Endothelial cell (in vitro differentiated cells): ENCODE measurements at places on chromosomes 11 and 22.

GRCh38 chr11:41954034-41954433 lies 494.6 kb upstream of the LRRC4C start:
- DNase-seq = no peak
- no peak overlapping the region for H3K27ac ChIP-seq
- H3K27me3 ChIP-seq = peaks cover 3% of the 10 kb centered on the region
- H3K4me3 ChIP-seq = no peak overlapping the region

- DNase-seq = no peak
- H3K27ac ChIP-seq = no peak overlapping the region
- peaks cover 4% of the 10 kb centered on the region for H3K36me3 ChIP-seq
Measured at GRCh38 chr11:2549876-2550605, 105.2 kb downstream of the KCNQ1 start.

- no peaks in the 10 kb centered on the region for H3K27me3 ChIP-seq
- peaks cover 3% of the 10 kb centered on the region for H3K4me1 ChIP-seq
- DNase-seq = no peak
- H3K27ac ChIP-seq = no peak overlapping the region
- H3K4me3 ChIP-seq = no peak overlapping the region
Measured at GRCh38 chr11:3894128-3894731, 38.8 kb downstream of the STIM1 start.

DNA sequence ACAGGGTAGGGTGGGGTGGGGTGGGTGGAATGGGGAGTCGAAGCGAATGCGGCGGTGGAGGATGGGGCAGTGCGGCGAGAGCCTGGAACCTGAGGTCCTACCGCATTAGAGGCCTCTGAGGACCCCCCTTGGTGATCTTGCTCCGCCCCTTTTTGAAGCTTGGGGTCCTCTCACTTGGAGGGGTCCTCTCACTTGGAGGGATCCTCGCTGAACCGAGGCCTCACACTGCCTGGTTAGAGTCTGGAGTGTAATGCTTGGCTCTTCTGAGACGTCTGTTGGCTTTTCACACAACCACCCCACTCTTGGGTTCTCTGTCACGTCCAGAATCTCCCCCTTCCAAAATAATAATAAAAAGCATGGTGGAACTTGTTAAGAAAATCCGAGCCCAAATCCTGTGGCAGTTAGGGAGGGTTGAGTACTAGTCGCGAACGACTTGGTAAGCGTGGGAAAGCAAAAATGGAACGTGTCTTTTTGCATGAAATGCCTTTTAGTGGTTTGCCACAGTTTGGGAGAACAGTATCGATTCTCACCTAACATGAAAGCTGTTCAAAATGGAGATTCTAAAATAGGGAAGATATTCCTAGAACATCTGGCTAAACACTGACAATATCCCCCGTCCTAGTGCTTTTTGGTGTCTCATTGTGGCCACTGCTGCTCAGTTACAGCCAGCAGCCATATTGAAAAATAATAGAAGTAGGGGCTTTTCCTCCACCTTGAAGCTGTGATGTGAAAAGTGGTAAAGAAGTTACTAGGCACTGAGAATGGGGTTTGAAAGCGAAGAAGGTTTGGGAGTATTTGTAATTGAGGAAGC lies 822 bp downstream of the RBX1 start:
- H3K27ac ChIP-seq = peak overlapping the region; percentile 88
- peaks cover 5% of the 10 kb centered on the region for H3K27me3 ChIP-seq
- H3K4me1 ChIP-seq = peaks cover 14% of the 10 kb centered on the region
- peaks cover 4% of the 10 kb centered on the region for H3K36me3 ChIP-seq
- H3K4me3 ChIP-seq = peak overlapping the region; percentile 98

- no peak overlapping the region for H3K4me3 ChIP-seq
- H3K4me1 ChIP-seq = peaks cover 5% of the 10 kb centered on the region
- no peaks in the 10 kb centered on the region for H3K27me3 ChIP-seq
- no peak for DNase-seq
- no peaks in the 10 kb centered on the region for H3K36me3 ChIP-seq
- no peak overlapping the region for H3K27ac ChIP-seq
Measured at GRCh38 chr11:83427501-83427900, 141.3 kb upstream of the CCDC90B start.

DNA sequence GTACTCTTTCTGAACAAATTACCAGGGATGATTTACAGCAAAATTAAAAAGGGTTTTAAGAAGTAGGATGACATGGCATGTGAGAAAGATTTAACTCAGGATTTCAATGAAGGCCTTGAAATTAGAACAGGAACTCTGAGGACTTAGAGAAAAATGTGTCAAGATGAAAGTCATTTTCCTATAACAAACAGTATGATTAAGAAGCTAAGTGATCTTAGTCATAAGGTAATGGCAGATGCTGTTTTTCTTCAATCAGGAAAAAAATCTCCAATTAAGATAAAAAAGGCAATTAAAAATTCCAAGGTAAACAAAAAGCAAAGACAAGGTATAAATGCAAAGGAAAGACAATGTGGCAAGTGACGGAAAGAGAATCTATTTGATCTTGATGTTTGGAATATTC lies 73.5 kb downstream of the GAB2 start:
- peaks cover 11% of the 10 kb centered on the region for H3K36me3 ChIP-seq
- peaks cover 62% of the 10 kb centered on the region for H3K4me1 ChIP-seq
- no peak overlapping the region for H3K4me3 ChIP-seq
- no peak for DNase-seq
- peaks cover 5% of the 10 kb centered on the region for H3K27me3 ChIP-seq

- no peak overlapping the region for H3K4me3 ChIP-seq
- peaks cover 16% of the 10 kb centered on the region for H3K4me1 ChIP-seq
- peaks cover 3% of the 10 kb centered on the region for H3K36me3 ChIP-seq
- DNase-seq = no peak
- H3K27me3 ChIP-seq = no peaks in the 10 kb centered on the region
Measured at GRCh38 chr11:13294771-13295579, 17.4 kb downstream of the BMAL1 start.

DNA sequence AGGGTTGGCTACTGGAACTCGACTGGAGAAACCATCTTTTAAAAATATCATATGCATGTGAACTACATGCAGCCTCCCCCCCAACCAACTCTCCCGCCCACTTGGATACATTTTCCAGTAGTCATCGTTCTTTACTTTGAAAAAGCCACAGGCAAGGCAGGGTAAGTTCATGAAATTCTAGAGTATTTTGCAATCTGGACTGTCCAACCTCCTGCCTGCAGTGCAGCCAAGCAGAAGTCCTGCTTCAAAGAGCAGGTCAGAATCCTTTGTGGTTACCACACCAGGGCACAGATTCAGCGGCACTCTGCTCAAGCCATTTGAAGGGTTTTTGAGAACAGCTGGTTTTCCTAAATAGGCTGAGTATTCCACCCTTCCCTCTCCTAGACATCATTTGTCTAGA lies 12.1 kb downstream of the ELF5 start:
- peaks cover 4% of the 10 kb centered on the region for H3K27me3 ChIP-seq
- DNase-seq = no peak
- H3K4me3 ChIP-seq = no peak overlapping the region
- H3K4me1 ChIP-seq = no peaks in the 10 kb centered on the region
- H3K27ac ChIP-seq = no peak overlapping the region

- no peak for DNase-seq
- H3K4me1 ChIP-seq = peaks cover 14% of the 10 kb centered on the region
- peak overlapping the region; percentile 75 for H3K27ac ChIP-seq
- no peaks in the 10 kb centered on the region for H3K36me3 ChIP-seq
- peaks cover 21% of the 10 kb centered on the region for H3K27me3 ChIP-seq
- peak overlapping the region; percentile 78 for H3K4me3 ChIP-seq
Measured at GRCh38 chr22:20979940-20980453, 2.1 kb upstream of the LZTR1 start.

DNA sequence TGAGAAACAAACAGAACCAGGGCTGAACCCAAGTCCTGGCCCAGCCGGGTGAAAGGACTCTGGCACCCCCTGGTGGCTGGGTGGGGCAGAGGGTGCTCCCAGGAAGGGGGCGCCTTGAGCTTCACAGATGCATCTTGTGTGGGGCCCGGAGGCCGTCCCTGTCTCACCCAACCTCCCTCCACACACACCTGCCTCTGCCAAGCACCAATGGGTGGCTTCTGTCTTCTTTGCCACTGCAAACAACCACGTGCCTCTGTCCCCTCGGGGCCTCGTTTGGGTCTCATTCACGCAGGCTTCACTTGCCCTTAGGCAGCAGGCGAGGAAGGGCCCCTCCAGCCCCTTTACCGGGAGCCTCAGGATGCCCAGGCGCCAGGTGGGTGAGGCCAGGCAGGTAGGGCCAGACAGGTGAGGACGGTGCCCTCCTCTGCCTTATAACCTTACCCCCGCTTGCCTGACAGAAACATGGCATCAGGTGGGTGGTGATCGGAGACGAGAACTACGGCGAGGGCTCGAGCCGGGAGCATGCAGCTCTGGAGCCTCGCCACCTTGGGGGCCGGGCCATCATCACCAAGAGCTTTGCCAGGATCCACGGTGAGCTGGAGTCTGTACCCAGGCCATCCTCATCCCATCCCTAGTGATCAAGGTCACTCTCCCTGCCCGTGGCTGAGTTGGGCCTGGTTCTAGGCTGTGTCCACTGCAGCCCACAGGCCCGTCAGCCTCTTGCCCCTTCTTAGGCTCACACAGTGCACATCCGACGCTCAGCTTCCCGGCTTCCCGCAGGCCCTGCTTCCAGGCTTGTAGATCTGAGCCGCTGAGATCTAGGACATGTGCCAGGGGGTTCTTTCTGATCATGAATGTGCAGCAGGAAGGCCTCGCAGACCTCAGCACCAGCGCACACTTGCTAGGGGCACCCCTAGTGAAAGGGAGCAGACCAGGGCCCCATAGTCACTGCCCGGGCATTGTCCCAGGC lies 17.2 kb downstream of the POLR3H start:
- H3K27me3 ChIP-seq = peaks cover 5% of the 10 kb centered on the region
- peak; percentile 56 for DNase-seq
- H3K27ac ChIP-seq = peak overlapping the region; percentile 42
- H3K36me3 ChIP-seq = peaks cover 33% of the 10 kb centered on the region
- H3K4me3 ChIP-seq = no peak overlapping the region
- no peaks in the 10 kb centered on the region for H3K4me1 ChIP-seq

DNA sequence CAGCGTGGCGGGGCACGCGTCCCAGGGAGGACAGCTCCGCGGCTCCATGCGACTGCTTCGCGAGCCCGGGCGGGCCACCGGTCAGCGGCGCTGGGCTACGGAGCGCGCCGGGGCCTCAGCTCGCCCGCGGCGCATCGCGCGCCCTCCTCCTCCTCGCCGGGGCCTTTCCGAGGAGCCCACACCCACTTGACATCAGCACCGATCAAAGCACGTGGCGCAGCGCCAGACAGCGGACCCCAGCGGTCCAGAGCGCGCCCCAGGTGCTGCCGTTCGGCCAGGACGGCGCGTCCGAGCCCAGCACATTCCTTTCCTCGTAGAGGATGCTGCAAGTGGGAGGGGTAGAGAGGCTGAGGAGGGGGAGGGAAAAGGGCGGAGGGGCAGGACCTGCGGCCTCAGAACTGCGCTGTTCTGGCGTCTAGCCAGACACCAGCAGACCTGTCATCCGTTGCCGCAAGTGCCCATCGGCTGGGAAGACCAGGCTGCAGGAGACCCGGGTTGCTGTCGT lies 88.6 kb downstream of the PLEKHA7 start:
- peaks cover 17% of the 10 kb centered on the region for H3K27me3 ChIP-seq
- DNase-seq = peak; percentile 52
- H3K4me3 ChIP-seq = peak overlapping the region; percentile 82
- no peak overlapping the region for H3K27ac ChIP-seq

- H3K4me3 ChIP-seq = no peak overlapping the region
- peaks cover 2% of the 10 kb centered on the region for H3K27me3 ChIP-seq
- no peaks in the 10 kb centered on the region for H3K36me3 ChIP-seq
- H3K27ac ChIP-seq = no peak overlapping the region
Measured at GRCh38 chr11:60970369-60970774, 1.1 kb upstream of the CD6 start.

DNA sequence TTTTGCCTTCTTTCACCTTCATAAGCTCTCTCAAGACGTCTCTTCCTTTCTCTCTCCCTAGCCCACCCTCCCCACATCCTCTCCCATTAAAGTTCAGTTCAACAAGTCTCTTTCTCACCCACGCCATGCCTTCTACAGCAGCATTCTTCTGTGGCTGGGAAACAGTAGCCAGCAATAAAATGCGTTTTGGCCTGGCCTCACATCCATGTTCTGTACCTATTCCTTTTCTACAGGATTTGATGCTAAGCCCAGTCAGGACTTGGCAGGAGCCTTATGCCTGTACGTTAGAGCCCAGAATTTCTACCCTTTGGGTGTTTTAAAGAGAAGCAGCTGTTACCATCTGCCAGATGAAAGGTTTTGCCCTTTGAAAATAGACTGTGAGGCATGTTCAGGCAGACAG lies 7.1 kb upstream of the CD44 start:
- H3K4me3 ChIP-seq = no peak overlapping the region
- no peaks in the 10 kb centered on the region for H3K27me3 ChIP-seq
- no peak for DNase-seq
- no peaks in the 10 kb centered on the region for H3K4me1 ChIP-seq

- peaks cover 19% of the 10 kb centered on the region for H3K27me3 ChIP-seq
- H3K4me1 ChIP-seq = peaks cover 16% of the 10 kb centered on the region
- no peak overlapping the region for H3K4me3 ChIP-seq
- H3K36me3 ChIP-seq = no peaks in the 10 kb centered on the region
Measured at GRCh38 chr11:130431331-130431773, 2.9 kb upstream of the ADAMTS8 start.

DNA sequence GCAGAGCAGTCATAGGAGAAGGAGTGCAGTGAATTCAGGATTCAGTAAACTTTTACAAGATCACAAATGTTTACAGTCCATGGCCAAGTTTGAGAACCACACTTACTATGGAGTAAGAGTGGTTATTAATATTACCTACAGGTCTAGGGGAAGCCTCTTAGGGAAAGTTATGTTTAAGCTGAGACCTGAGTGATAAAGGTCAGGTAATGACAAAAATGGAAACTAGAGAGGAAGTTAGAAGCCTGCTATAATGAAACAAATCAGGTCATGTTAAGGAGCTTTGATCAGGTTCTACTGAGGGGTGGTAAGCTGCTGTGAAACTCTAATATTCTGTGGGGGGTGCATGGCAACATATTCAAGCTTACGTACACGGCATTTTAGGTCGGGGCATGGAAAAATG lies 32.5 kb upstream of the SLC22A9 start:
- H3K27me3 ChIP-seq = no peaks in the 10 kb centered on the region
- DNase-seq = no peak
- no peak overlapping the region for H3K27ac ChIP-seq

- H3K27me3 ChIP-seq = no peaks in the 10 kb centered on the region
- no peak for DNase-seq
- no peak overlapping the region for H3K4me3 ChIP-seq
- H3K4me1 ChIP-seq = no peaks in the 10 kb centered on the region
Measured at GRCh38 chr11:80529726-80530125, 1088.9 kb upstream of the TENM4 start.

GRCh38 chr11:8019314-8020243 lies 32.4 kb downstream of the EIF3F start:
- peak overlapping the region; percentile 63 for H3K4me3 ChIP-seq
- H3K27me3 ChIP-seq = peaks cover 15% of the 10 kb centered on the region
- H3K4me1 ChIP-seq = peaks cover 8% of the 10 kb centered on the region
- H3K27ac ChIP-seq = peak overlapping the region; percentile 43
- peak; percentile 19 for DNase-seq

GRCh38 chr11:8354622-8355415 lies 91.1 kb upstream of the LMO1 start:
- H3K36me3 ChIP-seq = peaks cover under 1% of the 10 kb centered on the region
- H3K4me3 ChIP-seq = no peak overlapping the region
- H3K27me3 ChIP-seq = peaks cover 5% of the 10 kb centered on the region
- no peak for DNase-seq
- no peaks in the 10 kb centered on the region for H3K4me1 ChIP-seq
